Aorta (tissue), 5 donors: ENCODE measurements at places on chromosomes 11 and 22.

- DNase-seq, result no peak
These were observed 1.8 kb downstream of the BCL9L start for GRCh38 chr11:118923721-118924587.

GRCh38 chr11:41872870-41873269, 413.4 kb upstream of the LRRC4C start:
- DNase-seq, result no peak

GRCh38 chr22:33888821-33889220, 31.5 kb downstream of the LARGE1 start:
- DNase-seq, result no peak

GRCh38 chr22:49156662-49157285, 670.9 kb downstream of the BRD1 start:
- no peak for DNase-seq

DNA sequence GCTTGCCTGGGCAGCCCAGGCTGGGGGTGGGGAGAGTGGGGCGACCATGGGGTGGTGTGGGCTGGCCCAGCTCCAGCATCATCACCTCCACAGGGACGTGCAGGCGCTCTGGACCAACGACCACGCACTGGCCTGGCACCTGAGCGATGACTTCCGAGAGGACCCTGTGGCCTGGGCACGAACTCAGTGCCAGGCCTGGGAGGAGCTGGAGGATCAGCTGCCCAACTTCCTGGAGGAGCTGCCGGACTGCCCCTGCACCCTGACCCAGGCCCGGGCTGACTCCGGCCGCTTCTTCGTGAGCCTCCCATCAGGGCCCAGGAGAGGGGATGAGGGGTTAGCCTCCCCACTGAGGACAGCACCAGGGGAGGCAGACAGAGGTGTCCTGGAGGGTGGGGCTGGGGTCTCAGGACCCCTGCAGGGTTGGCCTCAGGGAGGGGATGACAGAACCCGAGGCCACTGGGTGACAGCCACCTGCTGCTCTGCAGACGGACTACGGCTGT, 3.8 kb downstream of the SUSD2 start:
- DNase-seq, result peak; percentile 44

- no peak for DNase-seq
These were observed 266.7 kb downstream of the LARGE1 start for GRCh38 chr22:33653532-33654063.

GRCh38 chr11:129440028-129440713, 64.5 kb downstream of the BARX2 start:
- no peak for DNase-seq

GRCh38 chr22:23708270-23708669, 17.5 kb downstream of the RGL4 start:
- no peak for DNase-seq

- peak; percentile 52 for DNase-seq
These were observed 10.1 kb upstream of the ACR start for GRCh38 chr22:50727678-50728522.

DNA sequence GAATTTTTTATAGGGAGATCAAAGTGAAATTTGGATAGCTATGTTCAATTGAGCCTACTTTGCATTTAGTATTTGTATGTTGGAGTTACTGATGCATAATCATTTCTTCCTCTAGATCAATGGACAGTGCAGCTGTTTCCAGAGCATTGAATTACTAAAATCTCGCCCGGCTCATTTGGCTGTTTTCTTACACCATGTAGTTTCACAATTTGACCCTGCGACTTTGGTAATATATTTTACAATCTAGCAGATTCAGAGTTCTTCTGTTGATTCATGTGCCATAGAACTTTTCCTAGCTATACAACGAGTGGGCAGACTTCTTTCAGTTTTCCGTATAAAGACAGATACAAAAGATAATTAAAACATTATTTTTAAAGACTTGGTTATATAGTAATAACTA, 70.0 kb upstream of the GRIK4 start:
- DNase-seq, result no peak

GRCh38 chr11:47437746-47438418, 11.1 kb downstream of the RAPSN start:
- DNase-seq, result no peak

DNA sequence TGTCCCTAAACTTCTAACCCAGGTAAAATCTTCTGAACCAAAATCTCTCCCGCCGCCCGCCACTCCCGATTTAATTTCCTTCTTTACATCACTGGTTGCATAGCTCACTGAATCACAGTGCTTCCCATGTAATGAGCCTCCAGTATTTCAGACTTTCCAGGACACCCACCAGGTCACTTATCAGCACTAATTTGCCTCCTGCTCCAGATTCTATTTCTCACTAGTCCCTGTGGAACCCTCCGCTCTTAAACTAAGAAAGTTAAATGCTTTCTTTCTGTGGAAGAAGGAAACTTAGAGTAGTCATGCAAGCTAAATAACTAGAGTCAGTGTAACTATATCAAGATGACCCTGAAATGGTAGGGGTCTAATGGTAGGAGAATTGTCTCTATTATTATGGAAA, 106.6 kb upstream of the OPCML start:
- no peak for DNase-seq

- DNase-seq, result no peak
These were observed 54.9 kb upstream of the LRRC55 start for GRCh38 chr11:57126766-57127400.

GRCh38 chr22:25120093-25120561, 79.5 kb upstream of the CRYBB3 start:
- no peak for DNase-seq
